Keratinocyte (primary cell): ENCODE measurements at places on chromosomes 16 and 17.

GRCh38 chr17:1720856-1721386 lies 3.6 kb upstream of the WDR81 start:
- no peak for DNase-seq

GRCh38 chr16:88318521-88318920 lies 64.2 kb upstream of the ZNF469 start:
- no peak for DNase-seq

GRCh38 chr16:48082516-48082915 lies 73.3 kb downstream of the ABCC12 start:
- DNase-seq, result no peak

DNA sequence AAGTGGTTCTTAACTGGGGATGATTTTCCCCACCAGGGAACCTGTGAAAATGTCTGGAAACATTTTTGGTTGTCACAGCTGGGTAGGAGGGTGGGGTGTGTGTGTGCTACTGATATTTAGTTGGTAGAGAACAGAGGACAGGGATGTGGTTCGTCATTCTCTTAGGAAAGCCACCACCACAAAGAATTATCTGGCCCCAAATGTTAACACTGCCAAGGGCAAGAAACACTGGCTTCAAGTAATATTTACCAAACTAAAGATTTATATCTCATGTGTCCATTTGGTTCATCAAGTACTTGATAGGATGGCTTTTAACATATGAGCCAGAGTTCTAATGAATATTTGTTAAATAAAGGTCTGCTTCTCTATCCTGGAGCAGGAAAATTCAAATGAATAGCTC lies 19.5 kb downstream of the MPHOSPH6 start:
- DNase-seq, result no peak

GRCh38 chr16:75192606-75193264 lies 14.2 kb downstream of the CTRB2 start:
- no peak for DNase-seq

DNA sequence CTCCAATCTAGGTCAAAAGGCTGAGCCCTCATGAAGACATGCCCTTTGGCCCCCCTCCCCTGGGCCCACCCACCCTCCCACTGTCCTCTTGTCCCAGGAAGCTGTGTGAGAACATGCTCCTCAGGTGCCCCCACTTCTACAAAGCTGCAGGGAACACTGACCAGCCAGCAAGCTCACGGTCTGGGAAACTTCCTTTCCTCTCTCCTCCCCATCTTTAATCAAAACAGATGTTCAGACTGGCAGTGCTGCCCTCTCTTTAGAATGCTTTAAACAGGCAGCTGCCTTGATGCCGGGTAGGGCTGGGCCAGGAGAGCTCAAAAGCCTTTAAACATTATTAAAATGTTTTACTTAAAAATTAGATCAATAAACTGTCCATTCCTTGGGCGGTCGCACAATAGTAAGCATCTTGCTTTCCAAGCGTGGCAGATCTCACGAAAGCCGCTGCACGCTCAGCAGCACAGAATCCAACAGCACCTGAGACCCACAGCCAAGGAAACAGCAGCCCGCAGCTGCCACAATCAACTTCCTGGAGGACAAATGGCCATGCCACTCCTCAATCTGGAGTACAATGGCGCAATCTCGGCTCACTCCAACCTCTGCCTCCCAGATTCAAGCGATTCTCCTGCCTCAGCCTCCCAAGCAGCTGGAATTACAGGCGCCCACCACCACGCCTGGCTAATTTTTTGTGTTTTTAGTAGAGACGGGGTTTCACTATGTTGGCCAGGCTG lies 399.2 kb downstream of the SLC39A11 start:
- DNase-seq, result no peak

GRCh38 chr17:42553866-42554249 lies 1.1 kb downstream of the HSD17B1 start:
- DNase-seq, result no peak

- DNase-seq, result no peak
Measured at GRCh38 chr16:14527411-14528044, 102.5 kb downstream of the PARN start.

- DNase-seq, result no peak
Measured at GRCh38 chr17:68612209-68612922, 11.2 kb upstream of the FAM20A start.

DNA sequence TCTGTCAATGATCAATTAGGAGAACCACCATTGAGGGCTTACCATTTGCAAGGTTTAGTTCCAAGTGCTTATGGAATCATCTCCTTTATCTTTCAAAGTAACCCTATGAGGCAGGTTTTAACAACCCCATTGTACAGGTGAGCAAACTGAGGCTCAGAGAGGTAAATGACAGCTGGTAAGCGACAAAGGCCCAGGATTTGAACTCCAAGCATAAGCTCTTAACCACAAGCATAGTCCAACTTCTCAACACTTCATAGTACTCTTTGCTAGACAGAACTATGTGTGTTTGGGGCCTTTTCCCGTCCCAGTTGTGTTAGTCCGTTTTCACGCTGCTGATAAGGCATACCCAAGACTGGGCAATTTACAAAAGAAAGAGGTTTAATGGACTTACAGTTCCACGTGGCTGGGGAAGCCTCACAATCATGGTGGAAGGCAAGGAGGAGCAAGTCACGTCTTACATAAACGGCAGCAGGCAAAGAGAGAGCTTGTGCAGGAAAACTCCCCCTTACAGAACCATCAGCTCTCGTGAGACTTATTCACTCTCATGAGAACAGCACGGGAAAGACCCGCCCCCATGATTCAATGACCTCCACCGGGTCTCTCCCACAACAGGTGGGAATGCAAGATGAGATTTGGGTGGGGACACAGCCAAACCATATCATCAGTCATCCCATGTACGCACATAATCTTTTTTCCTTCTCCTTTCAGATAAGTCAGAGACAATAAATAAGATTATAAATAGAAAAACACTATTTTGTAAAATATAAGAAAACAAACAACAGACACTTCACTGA lies 6.4 kb downstream of the RPH3AL start:
- DNase-seq, result no peak

DNA sequence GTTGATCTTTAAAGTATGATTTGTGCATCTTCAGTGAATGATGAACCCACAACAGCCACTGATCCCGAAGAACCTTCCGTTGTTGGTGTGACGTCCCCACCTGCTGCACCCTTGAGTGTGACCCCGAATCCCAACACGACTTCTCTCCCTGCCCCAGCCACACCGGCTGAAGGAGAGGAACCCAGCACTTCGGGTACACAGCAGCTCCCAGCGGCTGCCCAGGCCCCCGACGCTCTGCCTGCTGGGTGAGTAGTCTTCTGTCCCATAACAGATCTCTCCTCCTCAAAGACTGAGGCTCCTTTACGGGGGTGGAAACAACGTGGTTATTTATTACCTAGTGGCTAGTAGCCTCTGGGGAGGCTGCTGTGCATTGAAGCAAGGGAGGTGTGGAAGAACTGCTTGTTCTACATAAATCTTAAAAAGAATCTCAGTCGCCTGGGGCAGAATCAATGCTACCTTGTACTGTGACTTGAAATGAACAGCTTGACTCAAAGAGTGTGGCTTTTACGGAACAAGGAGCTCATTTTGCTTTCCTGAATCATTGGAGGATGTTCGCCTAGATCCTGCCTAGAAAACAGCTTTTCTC lies 63.0 kb upstream of the CLEC18A start:
- no peak for DNase-seq

DNA sequence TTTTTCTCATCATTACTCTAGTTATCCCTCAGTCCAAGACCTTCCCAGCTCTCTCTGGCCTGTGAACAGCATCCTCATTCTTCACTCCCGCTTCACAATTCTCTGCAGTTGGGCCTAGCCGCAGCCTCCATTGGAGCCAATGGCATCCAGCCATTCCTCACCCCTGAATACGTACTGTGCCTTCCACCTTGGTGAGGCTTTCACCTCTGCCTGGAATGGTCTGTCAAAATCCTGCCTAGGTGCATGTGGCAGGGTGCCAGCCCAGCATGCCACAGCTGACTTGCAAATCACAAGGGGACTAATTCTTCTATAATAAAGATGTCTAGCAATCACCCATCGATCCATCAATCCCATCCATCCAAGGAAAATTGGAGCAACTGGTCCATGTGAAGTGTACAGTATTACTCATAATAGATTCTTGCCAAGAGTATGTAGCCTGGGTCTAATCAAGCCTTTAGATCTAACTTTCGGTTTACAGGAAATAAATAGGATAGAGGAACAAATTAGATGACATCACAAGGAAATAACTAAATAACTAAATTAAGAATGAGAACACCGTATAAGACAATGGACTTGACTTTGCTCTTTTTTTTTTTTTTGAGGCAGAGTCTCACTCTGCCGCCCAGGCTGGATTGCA lies 5.1 kb upstream of the CX3CL1 start:
- no peak for DNase-seq

GRCh38 chr17:47862621-47863440 lies 11.9 kb upstream of the SP6 start:
- peak; percentile 38 for DNase-seq

GRCh38 chr16:68369697-68370580 lies 59.1 kb downstream of the PRMT7 start:
- DNase-seq, result no peak

GRCh38 chr16:73298562-73298961 lies 250.6 kb upstream of the ZFHX3 start:
- DNase-seq, result no peak

GRCh38 chr17:67717192-67717623 lies 528 bp upstream of the NOL11 start:
- DNase-seq, result no peak

- DNase-seq, result no peak
Measured at GRCh38 chr16:19164285-19164684, 3.8 kb upstream of the SYT17 start.

GRCh38 chr17:76879254-76879653 lies 11.1 kb downstream of the MGAT5B start:
- no peak for DNase-seq

DNA sequence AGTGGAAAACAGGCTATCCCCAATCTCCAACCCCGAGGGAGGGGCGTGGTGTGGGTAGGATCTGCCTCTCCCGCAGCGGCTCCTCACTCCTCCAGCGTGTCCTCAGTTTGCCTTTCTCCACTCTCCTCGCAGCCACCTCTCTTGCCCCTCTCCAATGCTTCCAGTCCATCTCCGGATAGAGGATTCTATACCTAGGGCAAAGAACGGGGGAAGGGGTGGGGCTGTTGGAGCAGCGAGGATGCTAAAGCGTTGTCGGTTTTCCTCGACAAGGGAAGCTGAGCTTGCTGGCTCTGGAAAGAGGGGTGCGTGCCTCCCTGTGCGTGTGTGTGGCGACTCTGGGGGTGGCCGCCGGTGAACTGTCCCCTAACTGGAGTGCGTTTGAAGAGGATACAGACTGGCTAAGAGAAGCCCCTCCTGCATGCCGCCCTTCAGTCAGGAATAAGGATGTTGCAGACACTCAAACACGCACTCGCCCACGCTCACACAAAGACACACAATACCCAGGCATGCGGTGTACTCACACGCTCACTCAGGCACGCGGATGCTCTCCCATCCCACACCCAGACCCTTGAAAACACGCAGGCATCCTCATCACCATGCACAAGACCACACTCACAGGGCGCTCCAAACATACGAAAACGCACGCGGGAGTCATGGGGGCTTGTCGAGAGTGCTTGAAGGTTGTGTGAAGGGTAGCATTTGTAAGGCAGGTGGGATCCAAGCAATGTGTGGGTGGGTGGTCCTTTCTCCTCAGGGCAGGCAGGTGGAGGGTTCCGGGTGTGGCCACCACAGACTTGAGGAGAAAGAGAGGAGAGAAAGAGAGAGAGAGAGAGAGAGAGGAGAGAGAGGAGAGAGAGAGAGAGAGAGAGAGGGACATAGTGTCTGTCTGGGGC lies 655 bp upstream of the GPR139 start:
- DNase-seq, result no peak

DNA sequence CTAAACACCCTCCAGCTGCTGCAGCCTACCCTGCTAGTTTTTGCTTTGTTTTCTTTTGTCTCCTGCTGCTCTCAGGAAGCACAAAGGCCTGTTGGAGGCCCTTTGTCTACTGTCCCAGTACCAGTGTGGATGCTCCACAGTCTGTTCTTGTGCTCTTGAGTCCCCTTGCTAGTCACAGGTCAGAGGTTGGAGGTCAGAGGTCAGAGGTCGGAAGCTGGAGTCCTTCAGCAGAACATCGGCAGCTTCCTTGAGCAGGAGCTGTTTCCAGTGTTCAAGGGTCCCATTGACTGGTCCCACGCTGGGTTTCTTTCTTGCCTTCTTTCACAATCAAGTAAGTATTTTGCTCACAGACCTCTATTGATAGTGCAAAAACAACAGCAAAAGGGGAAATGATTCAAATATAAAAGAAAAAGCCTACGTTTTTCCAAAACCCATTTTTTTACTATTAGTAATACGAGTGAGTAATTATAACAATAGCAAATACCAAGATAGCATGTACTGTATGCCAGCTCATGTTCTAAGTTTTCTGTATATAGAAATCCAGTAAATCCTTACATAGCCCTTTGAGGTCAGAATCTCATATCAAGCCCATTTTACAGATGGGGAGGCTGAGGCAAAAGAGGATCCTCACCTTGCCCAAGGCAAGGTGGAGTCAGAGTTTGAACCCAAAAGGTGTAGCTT lies 10.9 kb upstream of the IL34 start:
- no peak for DNase-seq

- DNase-seq, result no peak
Measured at GRCh38 chr16:23452221-23452571, 793 bp downstream of the COG7 start.

DNA sequence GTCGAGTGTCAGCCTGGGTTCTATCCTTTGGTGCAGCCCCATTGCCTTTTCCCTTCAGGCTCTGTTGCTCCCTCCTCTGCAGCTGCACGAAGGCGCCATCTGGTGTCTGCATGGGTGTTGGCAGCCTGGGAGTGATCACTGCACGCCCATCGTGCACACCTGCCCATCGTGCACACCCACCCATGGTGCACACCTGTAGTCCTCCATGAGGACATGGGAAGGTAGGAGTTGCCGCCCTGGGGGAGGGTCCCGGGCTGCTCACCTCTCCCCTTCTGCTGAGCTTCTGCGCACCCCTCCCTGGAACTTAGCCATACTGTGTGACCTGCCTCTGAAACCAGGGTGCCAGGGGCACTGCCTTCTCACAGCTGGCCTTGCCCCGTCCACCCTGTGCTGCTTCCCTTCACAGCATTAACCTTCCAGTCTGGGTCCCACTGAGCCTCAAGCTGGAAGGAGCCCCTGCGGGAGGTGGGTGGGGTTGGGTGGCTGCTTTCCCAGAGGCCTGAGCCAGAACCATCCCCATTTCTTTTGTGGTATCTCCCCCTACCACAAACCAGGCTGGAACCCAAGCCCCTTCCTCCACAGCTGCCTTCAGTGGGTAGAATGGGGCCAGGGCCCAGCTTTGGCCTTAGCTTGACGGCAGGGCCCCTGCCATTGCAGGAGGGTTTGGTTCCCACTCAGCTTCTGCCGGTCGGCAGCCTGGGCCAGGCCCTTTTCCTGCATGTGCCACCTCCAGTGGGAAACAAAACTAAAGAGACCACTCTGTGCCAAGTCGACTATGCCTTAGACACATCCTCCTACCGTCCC lies 2.9 kb downstream of the CTRL start:
- no peak for DNase-seq

DNA sequence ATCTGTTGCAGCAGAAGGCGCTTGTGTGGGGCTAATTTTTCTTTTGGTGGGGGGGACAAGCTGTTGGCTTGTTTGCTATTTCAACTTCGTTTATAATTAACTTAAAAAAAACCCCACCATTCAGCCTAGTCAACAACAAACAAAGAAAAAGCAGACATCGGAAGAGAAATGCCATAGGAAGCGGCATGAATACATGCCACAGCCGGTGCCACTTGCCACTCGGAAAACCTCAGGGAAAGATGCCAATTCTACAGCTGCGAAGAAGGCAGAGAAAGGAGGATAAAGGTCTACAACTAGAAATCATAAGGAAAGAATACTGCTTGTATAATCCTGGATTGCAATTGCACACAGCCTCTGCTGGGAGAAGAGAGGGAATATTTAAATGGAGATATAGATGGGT lies 254.4 kb upstream of the PMFBP1 start:
- no peak for DNase-seq

GRCh38 chr16:11752856-11753255 lies 10.2 kb upstream of the TXNDC11 start:
- no peak for DNase-seq
